ENCODE measurements at places on chromosomes 5 and 9. TPM values are rescaled to one million over a fixed set of nuclear protein-coding genes. Genes with fewer than 3 reads are reported as not detected.

The NMUR2 gene
- total RNA-seq = not detected

The OTP gene
- total RNA-seq = not detected

The ESM1 gene
- total RNA-seq = not detected

The STK32A gene
- total RNA-seq = 36.0 TPM

The SOWAHA gene
- not detected for total RNA-seq

The FOXD1 gene
- not detected for total RNA-seq

The RANBP3L gene
- total RNA-seq = not detected

The ANKRD31 gene
- under 0.01 TPM for total RNA-seq

The GPR151 gene
- not detected for total RNA-seq

The PCDHA11 gene
- total RNA-seq = not detected
